ENCODE measurements at places on chromosomes 3 and 15.

GRCh38 chr3:194879126-194879877 is 193.6 kb downstream of the FAM43A start:
- no peak for DNase-seq

GRCh38 chr15:42018306-42019224 is 2.3 kb downstream of the PLA2G4E start:
- no peak for DNase-seq

DNA sequence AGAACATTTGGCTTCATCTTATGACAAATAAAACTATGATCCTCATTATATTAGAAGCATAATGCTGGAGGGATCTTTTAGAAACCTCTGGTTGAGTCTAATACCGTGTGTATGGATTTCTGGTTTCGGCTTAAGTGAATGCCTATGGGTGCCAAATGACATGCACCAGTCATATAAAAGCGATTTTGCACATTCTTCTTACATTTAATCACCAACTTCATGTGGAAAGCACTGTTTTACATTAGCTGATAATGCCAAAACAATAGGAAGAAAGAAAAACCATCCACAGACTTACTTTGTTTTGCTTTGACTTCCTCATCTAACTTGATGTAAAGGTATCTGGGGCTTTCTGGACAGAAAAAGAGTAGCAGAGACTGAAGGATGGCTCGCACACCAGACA is 20.9 kb downstream of the SLC2A2 start:
- DNase-seq: no peak

GRCh38 chr3:171783086-171783485 is 27.2 kb downstream of the PLD1 start:
- DNase-seq: no peak

GRCh38 chr3:98971169-98971681 is 69.7 kb upstream of the DCBLD2 start:
- no peak for DNase-seq

- no peak for DNase-seq
These were observed 87.3 kb downstream of the SMAD6 start for GRCh38 chr15:66789029-66790025.

DNA sequence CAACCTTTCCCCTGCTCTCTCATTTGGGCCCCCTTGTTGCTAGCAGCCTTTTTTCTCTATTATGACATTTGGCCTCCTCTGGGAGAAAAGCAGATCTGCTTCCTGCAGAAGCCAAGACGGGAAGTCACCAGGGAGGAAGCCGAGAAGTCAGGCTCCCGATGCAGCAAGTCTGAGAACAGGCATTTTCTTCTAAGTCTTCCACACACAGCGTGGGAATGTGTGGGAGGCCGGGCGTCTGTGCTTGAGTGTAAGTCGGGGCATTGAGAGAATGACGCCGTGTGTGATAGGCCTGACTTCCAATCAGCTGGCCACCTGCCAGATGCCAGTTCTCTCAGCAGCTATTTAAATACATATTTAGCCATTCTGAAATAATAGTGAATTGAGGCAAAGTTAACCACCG is 75.8 kb upstream of the FAM98B start:
- no peak for DNase-seq

GRCh38 chr3:58071480-58071971 is 63.3 kb downstream of the FLNB start:
- DNase-seq: no peak

DNA sequence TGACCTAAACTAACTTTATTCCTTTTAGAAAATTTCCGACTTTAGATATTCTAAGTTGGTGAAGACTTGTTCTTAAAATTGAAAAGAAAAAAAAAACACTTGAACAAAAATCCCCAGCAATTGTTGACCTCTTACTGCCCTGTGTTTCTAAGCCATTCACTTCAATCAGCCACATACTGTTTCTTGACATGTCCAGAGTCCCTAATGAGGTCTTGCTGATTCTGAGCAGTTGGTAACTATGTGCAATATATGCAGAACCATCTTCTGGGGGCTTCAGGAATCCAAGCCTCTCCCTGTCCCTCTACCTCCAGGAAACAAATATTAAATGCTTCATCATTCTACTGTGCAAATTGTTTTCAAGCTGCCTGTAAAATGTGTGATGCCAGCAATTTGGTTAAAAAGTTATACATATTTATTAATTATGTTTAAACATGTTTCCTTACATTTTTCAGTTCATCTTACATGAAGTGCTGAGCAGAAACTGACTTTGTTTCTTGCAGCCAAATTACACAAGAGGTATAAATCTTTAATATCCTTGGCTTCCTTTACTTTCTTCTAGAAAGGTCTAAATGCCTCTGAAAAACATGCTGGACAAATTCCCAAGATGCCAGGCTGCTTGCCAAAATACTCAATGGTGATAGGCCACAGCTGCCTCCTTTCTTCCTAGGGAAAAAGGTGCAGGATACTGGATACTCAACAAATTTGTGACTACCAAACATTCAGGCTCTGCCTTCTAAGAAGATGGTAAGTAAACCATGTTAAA is 19.8 kb upstream of the GYG1 start:
- no peak for DNase-seq

GRCh38 chr3:174158674-174159073 is 700.5 kb upstream of the NAALADL2 start:
- no peak for DNase-seq

DNA sequence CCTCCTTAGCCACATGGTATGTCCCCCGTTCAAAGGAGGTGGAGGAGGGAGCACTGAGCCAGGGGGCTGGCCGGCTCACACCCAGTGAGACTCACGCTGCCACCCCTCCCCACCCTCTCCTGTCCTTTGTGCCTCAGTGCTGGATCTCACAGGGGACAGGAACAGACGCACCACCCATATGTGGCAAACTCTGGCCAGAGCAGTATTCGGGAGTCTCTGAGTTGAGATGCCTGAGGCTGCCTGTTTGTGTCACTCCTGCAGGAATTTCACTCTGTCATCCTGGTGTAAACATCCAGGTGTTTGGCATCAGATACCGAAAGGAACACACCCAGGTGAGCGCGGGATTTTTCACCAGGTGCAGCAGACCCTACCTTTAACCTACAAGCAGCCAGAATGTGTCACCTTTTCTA is 25.7 kb downstream of the RGMA start:
- DNase-seq: no peak

DNA sequence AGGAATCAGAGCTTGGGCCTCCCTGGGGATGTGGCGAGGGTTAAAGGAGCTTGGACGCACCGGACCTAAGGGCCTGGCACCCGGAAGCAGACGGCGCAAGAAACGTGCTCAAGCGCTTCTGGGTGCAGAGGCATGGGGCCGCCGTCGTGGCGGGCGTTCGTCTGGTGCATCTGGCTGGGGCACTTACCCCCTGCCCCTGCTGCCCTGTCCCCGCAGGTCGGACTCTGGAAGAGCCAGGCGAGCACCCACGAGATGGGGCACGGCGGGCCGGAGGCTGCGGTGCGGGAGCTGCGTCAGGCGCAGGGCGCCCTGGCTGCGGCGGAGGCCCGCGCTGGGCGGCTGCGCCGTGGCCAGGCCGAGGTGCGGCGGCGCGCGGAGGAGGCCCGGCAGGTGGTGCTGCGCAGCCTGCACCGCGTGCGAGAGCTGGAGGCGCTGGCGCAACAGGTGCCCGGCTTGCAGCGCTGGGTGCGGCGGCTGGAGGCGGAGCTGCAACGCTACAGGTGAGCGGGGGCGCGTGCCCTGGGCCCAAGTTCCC is 2.5 kb downstream of the EFCC1 start:
- DNase-seq: peak; percentile 45

- no peak for DNase-seq
These were observed 25.0 kb upstream of the MRPS22 start for GRCh38 chr3:139318826-139319225.

- no peak for DNase-seq
These were observed 37.3 kb downstream of the FSD2 start for GRCh38 chr15:82768414-82769054.

DNA sequence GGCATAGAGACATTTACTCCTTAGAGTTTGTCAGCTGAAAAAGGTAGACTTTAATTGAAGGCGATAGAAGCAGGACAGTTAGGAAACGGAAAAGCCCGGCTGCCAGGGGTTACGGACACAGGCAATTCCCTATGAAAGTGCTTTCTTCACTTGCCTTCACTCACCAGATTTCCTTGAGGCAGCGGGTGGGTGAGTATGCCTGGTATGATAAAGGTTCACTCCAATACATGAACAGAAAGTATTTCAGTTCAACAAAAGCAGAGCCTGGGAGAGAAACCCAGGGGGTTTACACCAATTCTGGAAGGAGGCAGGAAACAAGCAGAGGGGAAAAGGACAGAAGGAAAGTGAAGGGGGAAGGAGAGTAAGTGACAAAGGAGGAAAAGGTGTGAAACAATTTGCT is 53.9 kb downstream of the QTRT2 start:
- DNase-seq: no peak

- DNase-seq: no peak
These were observed 15.7 kb upstream of the ETV5 start for GRCh38 chr3:186124592-186124991.

GRCh38 chr15:78130466-78131294 is 565 bp downstream of the CIB2 start:
- DNase-seq: peak; percentile 23

DNA sequence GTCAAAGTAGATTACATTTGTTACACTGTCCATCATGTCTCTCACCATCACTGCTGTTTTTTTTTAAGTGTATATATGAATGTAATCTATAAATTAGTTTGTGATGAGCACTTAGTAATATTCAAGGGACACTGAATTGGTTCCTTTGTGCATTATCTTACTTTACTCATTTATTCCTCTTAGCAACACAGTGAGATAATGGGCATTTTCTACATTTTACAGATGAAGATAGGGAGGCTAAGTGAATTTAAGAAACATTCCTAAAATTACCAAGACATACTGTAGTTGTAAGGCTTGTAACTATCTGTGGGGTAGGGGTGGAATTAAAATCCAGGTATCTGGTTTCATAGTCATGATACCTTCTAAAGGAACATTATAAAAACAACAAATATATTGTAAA is 33.9 kb downstream of the VPS8 start:
- DNase-seq: no peak

GRCh38 chr3:37762698-37763097 is 99.0 kb upstream of the CTDSPL start:
- DNase-seq: no peak

DNA sequence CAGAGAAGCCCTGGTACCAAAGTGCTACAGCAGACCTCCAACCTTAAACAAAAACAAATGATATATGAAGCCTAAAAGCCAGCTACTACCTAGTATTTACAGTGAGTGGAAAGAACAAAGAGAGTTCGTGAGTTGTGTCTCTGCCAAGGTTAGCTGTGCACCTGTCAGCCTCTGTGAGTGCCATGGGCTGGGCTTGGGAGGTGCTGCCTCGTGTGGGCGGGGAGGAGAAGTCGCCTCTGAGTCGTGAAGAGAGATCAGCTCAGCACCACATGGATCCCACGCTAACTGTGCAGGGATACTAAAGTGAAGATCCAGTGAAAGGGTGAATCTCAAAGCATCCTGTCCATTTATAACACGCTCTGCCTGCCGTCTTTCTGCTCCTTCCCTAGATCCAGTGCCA is 101.9 kb downstream of the CHDH start:
- DNase-seq: no peak

DNA sequence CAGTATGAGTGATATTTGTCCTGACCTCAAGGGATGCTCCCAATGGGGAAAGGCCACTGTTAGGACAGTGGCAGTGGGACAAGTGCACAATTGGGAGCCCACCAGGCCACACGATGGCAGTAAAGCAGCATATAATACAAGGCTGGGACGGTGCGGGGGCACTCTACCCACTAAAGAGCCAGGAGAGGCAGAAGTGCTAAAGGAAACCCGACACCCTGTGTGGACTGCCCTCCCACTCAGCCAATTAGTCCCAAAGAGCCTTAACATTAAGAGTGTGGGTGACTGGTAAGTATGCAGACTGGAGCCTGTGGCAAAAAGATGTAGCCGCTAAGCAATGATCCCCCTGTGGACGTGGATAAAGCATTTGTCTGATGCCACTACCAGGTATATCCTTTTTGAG is 8.2 kb upstream of the ZNF589 start:
- peak; percentile 67 for DNase-seq

GRCh38 chr15:72890043-72890442 is 106.5 kb upstream of the ADPGK start:
- no peak for DNase-seq

DNA sequence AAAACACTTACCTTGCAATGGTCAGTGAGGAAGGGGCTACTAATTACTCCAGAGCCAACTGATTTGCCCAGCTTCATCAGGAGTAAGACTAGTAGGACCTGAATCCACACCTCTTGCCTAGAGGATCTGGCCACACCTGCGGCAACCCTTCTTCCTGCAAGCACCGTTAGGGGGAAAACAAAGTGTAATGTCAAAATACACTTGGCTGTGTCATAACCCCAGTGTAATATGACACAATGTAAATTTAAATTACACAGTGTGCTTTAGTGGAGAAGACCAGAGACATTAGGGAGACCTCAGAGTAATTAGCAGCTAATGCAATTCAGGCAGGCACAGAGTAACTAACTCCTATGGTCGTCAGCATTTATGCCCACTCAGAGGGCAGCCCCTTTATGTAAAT is 308.5 kb upstream of the ARRDC4 start:
- no peak for DNase-seq

GRCh38 chr3:169311381-169311780 is 352.1 kb downstream of the MECOM start:
- no peak for DNase-seq

DNA sequence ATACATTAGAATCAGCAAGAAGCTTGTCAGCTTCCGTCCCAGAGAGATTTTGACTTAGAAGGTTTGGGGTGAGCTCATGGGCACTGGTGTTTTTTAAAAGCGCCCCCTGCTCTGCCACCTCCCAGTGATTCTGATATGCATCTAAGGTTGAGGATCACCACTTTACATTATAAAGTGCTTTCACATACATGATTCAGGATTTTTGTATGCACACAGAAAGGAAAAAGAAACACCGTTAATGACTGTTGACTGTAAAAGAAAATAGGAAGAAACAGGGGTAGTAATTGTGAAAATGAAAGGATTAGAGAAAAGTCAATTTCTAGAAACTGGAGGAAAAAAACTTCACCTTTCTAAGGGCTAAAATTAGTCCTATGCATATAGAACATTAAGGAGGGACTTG is 104.9 kb upstream of the ZBED2 start:
- DNase-seq: no peak

GRCh38 chr3:71491154-71491752 is 92.3 kb downstream of the FOXP1 start:
- no peak for DNase-seq

DNA sequence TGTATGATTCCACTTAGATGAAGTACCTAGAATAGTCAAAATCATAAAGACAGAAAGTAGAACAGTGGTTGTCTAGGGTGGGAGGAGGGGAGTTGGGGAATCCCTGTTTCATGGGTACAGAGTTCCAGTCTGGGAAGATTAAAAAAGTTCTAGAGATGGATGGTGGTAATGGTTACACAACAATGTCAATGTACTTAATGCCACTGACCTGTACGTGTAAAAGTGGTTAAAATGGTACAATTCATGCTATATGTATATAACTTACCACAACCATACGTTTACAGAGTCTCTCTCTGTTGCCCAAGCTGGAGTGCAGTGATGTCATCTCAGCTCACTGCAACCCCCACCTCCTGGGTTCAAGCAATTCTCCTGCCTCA is 6.5 kb downstream of the SFMBT1 start:
- DNase-seq: no peak

DNA sequence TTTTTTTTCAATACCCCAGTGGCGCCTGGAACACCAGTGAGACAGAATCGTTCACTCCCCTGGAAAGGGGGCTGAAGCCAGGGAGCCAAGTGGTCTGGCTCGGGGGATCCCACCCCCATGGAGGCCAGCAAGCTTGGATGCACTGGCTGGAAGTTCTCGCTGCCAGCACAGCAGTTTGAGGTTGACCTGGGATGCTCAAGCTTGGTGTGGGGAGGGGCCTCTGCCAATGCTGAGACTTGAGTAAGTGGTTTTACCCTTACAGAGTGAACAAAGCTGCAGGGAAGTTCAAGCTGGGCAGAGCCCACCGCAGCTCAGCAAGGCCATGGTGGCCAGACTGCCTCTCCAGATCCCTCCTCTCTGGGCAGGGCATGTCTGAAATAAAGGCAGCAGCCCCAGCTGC is 276.2 kb upstream of the CNTN6 start:
- DNase-seq: no peak
